ENCODE measurements at places on chromosomes 6 and 20.

GRCh38 chr6:46583081-46583480, 69.5 kb downstream of the CYP39A1 start:
- no peak for DNase-seq

DNA sequence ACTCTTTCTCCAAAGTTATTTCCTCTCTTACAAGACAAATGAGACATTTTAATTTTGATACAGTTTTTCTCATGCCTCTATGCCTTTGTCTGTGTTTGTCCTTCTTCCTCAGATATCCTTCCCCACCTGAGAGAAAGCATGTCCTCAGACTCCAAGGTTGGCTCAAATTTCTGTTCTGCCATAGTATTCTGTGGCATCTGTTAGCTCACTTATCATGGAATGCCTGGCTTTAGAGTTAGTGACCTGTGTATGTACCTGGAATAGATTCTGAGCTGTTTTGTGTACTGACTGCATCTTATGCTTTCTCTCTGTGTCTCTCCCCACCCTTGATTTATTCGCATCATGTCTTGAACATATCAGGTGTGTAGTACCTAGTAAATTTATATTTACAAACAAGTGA, 90.0 kb downstream of the CENPW start:
- no peak for DNase-seq

- peak; percentile 16 for DNase-seq
These were observed 39.4 kb upstream of the KCNK16 start for GRCh38 chr6:39361657-39362486.

DNA sequence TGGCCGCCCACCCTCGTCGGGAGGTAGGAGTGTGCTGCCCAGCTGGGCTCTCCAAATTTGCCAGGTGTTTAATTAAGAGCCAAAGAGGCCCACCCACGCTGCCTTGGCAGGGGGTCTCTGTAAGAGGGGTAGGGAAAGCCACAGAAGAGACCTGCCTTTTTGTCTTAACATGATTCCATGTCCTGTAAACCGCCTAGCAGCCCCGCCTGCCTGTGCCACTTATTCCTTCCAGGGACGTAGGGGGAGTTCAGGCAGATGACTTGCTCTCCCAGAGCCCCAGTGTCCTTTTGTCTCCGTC, 2.1 kb downstream of the FAM210B start:
- DNase-seq = no peak

DNA sequence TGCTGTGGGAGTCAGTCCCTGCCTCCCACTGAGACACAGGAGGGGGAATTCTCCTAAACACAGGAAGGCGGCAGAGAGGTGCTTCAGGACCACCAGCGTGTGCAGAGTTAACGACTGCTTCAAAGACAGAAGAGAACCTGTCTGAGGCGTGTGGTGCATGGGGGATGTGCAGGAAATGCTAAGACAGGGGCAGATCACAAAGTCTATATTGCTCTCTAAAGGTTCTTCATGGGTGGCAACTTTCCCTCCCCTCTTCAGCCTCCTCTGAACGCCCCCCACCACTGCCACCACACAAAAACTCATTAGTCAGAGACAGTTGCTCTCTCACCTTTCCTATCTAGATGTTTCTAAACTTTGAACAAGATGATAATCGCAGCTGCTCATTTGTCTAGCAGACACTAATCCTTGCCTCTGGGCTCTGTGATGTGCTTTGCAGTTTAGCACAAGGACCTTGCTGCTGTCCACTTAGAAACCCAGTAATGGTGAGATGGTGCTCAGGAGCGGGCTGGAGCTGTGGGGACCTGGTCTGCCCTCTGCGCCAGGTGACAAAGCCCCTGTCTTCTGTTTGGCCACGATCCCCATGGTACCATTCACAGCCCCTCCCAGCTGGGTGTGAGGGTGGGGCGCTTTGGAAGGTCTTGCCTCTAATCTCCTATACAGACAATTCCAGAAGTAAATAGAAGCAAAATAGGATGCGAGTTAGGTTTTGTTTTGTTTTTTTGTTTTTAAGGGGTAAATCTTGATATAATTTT, 219.6 kb downstream of the NRN1 start:
- DNase-seq = no peak

DNA sequence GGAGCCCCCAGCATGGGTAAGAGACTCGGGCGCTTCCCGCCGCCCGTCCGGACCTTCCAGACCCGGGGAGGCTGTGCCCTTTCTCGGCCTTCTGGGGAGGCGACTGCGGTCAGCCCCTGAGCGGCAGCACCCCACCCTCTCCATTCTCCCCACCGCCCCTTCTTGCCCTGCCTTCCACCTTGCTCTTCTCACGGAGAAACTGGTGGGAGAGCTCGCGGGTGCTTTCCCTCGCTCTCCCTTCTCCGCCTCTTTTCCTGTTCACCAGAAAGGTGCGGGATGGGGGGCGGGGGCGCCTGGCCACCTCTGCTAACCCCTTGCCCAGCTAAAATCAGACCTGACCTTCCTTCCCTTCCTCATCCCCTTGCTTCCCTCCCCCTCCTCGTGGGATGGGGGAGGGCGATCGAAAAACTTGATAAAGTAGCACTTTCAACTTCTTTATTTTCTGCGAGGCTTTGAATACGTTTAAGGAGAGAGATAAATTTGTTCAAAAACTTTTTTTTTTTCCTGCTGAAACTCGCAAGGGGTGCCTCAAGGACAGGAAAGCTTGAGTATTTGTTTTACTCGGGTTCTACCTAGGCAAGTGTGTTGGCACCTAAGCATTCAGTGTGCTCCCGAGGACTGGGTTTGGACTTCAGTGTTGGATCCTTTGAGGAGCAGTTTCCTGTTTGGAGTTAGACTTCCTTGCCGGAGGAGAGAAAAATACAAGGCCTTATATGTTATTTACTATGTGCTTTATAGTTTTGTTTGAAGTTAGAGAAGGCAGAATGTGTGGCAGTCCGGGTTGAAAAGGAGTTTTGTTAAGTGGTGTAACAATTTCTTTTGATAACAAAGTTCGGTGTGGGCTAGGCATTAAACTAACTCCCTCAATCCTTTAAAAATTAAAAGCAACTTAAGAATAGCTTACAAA, 897 bp downstream of the CD2AP start:
- no peak for DNase-seq

DNA sequence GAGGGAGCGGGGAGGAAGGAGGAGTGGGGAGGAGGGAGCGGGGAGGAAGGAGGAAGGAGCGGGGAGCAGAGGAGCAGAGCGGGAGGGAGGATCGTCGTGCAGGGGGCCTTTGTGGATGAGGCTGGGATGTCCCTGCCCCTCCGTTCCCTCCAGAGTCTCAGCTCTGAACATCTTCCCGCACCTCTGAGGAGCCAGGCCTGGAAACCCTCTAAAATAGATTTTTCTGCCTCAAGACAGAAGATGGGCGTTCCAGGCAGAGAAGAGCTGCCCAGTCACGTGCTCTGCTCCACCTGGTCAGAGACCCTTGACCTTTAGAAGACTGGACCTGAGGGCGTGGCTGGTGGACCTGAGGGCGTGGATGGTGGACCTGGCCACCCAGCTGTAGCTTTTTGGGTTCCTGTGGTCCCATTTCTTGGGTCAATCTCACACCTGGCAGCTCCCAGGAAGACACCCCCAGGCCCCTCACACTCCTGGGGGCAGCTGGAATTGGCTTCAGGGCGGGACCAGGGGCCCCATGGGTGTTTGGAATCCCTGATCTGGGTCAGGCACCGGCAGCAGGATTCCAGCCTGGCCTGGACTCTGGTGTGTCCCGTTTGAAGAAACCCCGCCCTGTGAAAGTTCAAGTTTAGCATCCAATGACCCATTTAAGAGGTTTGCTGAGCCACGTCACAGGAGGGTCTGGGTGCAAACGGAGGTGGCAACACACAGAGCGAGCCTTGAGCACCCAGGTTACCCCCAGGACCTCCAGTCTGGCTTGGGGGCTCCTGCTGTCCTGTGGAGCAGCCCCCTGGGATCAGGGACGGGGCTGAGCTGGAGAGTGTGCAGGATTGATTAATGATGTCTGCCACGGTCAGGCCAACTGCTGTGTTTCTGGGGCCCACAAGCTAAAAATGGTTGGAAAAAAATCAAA, 96.9 kb upstream of the BHLHE23 start:
- DNase-seq = no peak

DNA sequence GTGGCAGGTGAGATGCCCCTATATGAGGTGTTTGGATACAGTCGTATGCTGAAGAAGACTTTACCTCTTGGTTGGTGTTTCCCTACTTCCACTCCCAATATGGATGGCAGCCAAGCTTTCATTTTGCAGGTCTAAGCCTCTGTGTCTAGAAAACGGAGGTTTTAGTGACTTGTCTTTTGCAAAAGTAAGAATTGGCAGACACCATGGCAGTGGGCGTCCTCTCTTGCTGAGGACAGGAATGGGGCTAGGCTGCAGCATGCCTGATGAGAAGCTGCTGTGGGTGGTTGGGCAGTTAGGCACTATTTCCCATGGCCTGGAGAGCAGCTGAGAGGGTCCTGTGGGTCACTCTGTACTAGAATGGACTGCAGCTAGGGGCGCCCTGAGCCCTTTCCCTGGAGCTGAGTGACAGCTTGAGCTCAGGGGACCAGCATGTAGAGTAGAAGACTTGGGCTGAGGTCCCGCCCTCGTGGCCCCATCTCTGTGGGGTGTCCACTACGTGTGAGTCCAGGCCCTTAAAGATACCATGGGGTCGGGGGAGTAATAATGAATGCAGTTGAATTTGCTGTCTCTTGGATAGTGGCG, 127.4 kb downstream of the CDH26 start:
- DNase-seq = no peak

DNA sequence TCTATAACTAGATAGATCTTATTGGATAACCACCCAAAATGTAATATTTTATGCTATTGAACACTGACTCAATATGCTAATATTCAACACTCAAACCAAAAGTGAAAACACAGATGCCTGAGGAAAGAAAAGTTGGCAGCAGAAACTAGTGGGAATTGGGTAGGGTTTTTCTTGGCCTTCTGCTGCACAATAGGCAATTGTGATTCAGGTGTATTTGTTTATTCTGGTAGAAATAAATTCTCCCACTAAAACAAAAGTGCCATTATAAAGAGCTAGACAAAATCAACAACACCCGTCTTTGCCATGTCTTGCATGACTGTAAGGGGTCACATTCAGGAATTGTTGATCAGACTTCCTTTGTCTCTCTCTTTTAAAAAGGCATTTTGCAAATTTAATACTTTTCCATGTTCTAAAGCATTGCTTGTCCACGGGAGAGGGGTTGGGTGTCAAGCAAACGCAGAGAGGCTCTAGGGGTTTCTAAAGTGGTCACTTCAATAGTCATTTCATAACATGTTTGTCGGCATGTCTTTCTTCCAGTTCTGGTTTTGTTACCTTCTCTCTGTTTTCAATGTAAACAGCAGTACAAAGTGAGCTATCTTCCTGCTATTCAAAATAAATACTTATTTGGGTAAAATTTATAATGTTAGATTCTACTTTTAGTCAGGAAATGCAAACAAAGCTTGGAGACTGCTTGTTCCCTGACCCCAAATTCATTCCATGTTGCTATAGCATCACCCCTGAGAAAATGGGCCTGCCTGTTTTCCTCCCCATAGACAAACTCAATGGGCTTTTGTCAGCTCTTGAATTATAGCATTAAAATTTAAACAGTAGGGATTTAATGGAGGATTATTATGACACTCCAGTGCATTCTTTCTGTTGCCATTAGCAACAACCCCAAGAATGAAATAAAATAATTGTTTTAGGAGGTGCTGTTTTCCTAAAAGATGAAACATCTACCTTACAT, 217.0 kb upstream of the CCN2 start:
- no peak for DNase-seq

All from CD4-positive, alpha-beta T cell treated with Interleukin-6 at 100 ng/mL for 8 hours (primary cell).